Amygdala (tissue), 56 donors: ENCODE measurements at places on chromosomes 5 and 9.
A peak's percentile ranks its signal among the peaks of the same experiment; 100 is the strongest.

- no peak for DNase-seq
Observed at GRCh38 chr9:136750526-136750925, 2.2 kb upstream of the LCN6 start.

- DNase-seq = no peak
Observed at GRCh38 chr9:109468927-109469326, 29.2 kb downstream of the PTPN3 start.

DNA sequence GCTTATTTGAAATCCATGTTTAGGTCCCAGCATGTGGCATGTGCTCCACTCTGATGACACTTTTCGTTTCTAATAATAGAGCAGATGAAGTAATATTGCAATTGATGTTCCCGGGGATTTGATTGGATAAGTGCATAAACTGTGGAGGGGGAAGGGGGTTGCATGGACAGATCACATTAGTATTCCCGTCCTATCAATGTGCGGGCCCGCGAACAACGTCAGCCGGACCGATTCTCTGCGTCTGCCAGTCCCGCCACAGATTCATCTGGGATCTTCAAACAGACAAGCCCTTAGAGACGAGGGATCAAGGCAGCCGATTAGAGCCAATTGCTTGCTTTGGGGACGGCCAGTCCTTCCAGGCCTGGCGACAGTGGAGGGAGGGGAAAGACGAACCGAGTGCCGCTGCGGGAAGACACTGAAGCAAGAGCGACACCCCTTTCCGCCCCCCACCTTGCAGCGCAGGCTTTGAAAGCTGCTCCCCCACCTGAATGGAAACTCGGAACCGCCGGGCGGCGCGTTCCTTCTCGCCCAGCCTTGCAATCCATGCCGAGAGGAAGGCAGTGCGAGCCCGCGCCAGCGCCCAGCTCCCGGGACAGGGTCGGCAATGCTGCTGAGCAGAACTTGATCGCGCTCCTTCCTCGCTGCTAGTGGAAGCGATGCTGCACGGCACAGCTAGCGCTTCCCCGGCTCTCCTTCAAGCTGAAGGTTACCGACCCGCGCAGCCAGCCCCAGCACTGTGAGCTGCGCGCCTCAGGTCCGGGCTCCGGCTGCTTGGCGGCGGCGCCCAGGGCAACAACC, at the start of gene RGS7BP:
TSS of gene RGS7BP (plus strand) at position 247 of the 798 bp plus-strand sequence. CDS start 610 bp downstream, outside the sequence.
- peak; percentile 70 for DNase-seq

GRCh38 chr9:6549106-6549800, 96.3 kb downstream of the GLDC start:
- no peak for DNase-seq

- DNase-seq = no peak
Observed at GRCh38 chr9:21812415-21812814, 10.0 kb downstream of the MTAP start.
